ENCODE measurements at places on chromosomes 4 and X. TPM values are rescaled to one million over a fixed set of nuclear protein-coding genes. Genes with fewer than 3 reads are reported as not detected.

DNA sequence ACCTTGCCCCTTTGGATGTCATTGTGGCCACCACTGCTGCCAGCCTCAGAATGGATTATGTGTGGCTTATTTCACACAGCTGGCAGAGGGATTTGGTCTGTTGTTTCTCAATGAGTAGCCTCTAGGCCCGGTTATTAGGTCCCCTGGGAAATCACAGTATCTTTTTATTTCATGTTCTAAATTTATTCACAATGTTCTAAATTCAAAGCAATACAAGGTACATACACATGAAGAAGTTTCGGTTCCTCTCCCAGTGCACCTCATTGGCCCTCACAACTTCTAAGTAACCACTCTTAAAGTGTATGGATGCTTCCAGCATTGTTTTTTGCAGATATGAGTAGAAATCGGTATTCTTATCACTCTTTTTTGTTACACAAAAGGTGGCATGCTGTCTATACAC, 262.7 kb downstream of the RCHY1 start:
- DNase-seq: no peak

RAPGEF2 gene
- 24.1 TPM for total RNA-seq

DNA sequence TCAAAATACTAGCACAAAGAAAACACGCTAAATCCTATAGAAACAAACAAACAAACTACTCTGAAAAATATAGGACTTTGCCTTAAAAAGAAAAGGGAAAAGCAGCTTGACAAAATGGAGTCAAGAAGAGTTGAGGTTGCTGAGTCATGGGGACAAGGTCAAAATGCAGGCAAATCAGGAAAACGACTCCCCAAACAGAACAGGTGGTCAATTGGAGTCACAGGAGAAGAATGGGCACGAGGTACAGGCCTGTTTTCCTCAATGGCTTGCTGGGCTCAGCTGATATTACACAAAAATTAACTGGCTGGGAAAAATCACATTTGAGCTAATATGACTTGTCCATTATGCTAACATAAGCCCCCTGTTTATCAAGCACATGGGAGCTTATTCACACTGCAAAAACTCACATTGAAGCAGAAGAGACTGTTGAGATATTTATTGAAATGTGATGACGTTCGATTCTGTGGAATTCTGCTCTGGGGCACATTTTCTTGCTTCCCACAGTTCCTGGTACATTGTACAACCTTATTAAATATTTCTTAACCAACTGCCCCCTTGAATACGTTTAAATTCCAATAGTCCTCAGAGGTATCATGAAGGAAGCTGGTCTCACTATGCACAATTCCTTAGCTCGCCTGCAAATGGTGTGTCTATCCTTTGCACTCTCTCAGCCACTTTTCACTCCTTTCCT, 1622.1 kb downstream of the STIM2 start:
- no peak for DNase-seq

DNA sequence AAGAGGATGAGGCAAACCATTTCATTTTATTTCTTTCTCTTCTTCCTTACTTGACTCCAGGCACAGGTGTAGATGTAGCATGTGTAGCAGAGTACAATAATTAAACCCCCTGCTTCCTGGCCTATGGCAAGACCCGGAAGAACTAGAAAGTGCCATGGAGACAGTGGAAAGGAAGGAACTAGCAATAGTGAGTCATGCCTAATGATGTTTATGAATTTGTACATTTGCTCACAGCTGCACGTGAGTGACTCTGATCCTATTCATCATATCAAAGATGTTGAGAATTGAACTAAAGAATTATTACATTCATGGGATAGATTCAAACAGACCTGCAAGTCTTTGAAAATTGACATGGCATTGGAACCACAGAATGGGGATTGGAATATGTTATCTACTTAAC, 2233.9 kb upstream of the TENM3 start:
- no peak for DNase-seq

JADE1 gene
- 5.0 TPM for total RNA-seq

DNA sequence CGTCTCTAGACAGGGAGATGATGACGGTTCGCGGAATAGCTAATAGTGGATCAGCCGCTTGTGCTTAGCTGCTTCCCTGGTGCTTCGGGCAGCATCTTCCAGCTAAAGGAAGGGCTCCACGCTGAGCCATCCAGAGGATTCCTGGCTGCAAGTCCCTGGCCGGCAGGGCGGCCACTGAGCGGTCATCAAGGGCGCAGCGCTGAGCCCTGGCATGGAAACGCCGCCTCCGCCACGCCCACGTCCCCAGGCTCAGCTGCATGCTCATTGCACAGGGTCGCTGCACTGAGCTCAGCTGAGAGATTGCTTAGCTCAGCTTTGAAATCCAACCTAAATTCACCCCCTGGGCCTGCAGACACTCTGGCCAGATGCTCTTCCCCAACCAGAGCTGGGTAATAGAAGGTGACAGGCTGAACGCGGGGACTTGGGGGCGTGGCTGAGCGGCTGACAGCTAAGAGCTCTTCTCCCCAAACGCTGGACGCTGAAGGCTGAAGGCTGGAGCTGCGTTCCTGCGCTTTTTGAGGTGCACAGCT, 118.2 kb upstream of the KIT start:
- no peak for DNase-seq

DNA sequence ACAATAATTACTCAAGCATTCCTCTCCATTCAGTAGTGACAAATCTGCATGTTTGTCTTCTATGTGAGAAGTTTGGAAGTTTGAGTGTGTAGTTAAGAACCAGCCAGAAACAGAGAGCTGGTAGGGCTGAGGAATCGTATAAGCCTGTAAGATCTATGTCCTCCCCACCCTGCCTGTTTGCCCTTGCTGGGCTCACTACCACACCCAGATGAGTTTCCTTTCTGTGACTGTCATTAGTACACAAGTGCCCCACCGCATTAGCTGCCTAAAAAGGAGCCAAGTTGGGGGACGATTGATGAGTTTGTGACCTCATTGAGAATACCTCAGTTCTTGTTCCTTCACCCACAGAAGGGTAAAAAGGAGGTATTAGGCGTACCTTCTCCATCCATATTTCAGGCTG, 28.3 kb downstream of the DOCK11 start:
- DNase-seq: no peak

F9 gene
- total RNA-seq: not detected

- no peak for DNase-seq
Measured at GRCh38 chrX:44253575-44253942, 89.9 kb downstream of the EFHC2 start.

- DNase-seq: no peak
Measured at GRCh38 chrX:42398967-42399631, 378.9 kb downstream of the PPP1R2C start.

GRCh38 chrX:134963041-134963440, 27.8 kb upstream of the SMIM10 start:
- no peak for DNase-seq

GRCh38 chr4:4334798-4335520, 44.9 kb downstream of the ZBTB49 start:
- DNase-seq: peak; percentile 50

IGSF1 gene
- total RNA-seq: not detected

- peak; percentile 67 for DNase-seq
Measured at GRCh38 chr4:183469285-183469684, 24.8 kb downstream of the CDKN2AIP start.

GRCh38 chr4:80266253-80266901, at the start of gene FGF5:
FGF5 (plus strand) TSS chr4:80266664; CDS start chr4:80266825, 161 bp downstream.
- DNase-seq: peak; percentile 90

DNA sequence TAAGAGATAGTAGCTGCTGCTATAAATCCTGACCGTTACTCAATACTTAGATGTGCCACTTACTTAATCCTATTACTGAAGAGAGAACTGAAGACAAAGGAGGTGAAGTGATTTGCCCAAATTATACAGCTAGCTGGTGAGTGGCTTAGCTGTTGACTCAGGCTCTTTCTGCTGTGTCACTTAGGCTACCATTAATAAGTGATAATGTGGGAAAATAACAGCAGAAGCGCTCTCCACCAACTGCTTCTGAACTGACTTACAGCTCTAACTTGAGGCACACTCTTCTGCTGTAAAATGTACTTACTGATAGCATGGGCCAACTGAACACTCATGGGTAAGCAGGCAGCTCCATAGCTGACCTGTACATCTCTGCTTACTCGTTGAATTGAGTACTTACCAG, 7.5 kb upstream of the KLHL5 start:
- DNase-seq: no peak

DNA sequence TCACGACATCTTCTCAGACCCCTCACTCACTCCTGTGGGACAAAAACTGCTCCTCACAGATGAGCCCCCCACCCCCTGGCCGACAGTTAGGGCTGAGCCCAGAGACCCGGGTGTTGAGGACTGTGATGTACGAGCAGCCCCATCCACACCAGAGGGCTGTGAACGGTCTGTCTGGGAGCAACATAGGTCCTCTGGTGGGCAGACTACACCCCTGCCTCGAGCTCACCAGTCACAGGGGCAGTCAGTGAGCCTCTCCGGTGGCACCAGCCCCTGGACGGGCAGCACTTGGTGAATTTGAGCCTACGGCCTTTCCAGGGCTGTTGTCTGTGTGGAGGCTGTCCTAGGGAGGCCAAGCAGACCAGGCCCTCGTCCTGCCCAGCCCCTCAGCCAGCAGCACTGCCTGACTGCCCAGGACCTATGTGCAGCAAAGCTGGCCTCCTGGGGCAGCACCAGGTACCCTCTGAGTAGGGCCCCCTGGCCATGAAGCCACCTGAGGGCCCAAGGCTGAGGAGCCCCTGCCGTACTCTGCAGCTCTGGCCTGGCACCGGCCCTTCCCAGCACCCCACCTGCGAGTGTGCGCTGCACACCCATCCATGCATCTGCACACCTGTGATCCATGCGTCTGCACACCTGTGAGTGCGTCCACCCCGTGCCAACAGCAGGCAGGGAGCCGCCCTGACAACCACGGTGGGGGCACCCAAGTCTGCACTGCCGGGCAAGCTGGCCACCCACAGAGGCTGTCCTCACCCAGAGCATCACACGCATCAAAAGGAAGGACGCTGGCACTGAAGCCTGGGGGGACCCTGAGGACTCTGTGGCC, 111.6 kb upstream of the NKX1-1 start:
- no peak for DNase-seq

UGT2B11 gene
- total RNA-seq: not detected

TSPAN6 gene
- total RNA-seq: 27.3 TPM

GRCh38 chrX:108224218-108224617, 132.6 kb downstream of the ATG4A start:
- no peak for DNase-seq

DNA sequence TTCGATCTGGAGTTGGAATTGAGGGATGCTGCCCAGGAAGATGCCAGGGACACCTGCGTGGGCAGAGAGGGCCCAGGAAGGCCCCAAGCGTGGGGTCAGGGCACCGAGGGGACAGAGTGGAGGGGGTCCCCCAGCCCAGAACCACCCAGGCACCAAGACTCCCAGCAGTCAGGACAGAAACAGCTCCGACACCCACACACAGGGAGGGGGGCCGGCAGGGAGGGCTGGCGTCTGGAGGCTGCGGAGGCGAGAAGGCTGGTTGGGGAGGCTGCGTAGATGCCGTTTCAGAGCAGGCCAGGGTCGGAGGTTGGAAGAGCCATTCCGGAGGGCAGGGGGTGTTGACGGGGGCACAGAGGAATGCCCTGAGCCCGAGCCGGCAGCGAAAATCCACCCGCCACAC, 23.6 kb downstream of the ATP5ME start:
- no peak for DNase-seq

LEF1 gene
- 0.67 TPM for total RNA-seq
